ENCODE measurements at places on chromosomes 2 and 18.

GRCh38 chr2:224360801-224361251 is 41.1 kb downstream of the FAM124B start:
- DNase-seq, result no peak

DNA sequence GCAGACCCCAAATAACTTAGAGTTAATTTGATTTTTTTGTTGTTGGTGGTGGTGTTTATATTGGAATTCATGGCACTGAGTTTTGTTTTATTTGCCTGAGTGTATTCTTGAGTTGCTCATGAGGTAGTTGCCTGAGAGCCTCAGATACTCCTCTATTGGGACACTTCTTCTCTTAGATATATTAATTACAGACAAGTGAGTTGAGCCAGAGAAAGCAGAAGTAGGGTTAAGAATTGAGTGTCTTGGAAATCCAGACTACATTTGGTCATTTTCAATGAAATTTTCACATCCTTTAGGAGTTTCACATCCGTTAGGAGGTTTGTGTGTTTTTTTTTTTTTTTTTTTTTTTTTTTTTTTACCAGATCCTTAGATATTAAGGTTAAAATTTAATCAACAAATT is 29.0 kb downstream of the FMNL2 start:
- DNase-seq, result peak; percentile 76

DNA sequence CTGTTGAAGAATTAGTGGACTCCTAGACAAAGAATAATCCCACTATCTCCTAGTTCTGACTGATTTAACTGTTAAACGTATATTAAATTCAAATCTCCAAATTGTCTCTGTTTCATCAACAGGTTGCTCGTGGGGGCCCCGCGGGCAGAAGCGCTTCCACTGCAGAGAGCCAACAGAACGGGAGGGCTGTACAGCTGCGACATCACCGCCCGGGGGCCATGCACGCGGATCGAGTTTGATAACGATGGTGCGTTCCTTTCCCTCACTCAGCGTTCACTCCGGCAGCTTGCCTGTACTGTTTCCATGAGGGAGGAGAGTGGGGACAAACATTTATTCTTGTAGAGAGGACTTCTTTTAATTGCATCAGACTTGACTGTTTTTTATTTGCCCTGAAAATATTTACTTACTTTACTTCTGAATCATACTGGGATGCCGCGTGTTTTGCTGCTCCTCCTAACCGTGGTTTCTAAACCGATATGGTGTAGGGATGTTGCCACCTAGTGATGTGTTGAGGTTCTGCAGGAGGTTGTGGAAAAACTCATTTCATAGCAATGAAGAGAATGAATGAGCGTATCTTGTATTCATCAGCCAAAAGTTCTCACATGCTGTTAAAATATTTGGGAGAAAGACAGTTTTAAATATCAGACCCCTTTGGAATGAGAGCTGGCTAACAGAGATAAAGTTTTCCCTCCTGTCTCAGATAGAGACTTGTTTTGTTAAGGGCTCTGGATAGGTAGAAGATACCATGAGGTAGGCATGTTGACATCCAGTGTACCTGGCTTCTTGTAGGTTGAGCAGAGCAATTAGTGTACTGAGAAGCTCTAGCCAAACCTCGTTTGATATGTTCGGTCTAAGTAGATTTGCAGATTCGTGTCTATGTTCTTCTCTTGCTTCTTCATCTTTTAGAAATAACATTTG is 38.3 kb downstream of the ITGA6 start:
- DNase-seq, result peak; percentile 71

DNA sequence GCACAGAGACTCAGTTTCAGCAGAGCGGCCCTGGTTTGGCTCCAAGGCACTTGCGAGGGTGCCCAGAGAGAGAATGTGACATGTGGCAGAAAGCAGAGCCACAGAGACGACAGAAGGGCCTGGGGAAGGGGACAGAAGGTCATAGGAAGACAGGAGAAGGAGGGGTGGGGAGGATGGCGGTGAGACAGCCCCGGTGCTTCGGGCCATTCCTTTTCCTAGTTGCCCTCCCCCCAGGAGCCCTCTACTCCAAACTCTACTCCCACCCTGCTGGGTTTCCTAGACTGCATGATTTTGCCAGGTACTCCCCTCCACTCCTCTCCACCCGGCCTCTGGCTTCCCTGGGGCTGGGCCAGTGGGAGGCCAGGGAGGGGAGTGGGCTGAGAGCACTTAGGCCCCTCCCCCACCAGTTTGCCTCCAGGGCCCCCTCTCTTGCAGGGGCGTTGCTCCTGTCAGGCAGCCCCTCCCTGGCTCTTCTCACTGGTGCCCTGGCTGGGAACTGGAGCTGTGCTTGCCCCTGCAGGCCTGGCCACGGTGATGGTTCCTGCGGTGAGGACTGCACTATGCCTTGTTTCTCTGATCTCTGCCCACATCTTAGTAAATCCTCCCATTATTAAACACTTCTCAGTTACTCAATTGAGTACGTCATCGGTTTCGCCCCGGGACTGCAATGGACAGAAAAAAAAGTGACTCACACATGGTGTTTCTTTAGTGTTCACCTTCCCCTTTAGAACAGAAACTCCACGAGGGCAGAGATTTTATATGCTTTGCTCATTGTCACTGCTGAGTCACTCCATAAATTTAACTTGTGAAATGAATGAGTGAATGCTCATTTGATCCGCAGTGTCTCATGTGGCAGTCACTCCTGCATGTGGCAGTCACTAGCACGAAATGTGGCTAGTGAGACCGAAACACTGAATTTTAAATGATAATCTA is 58.7 kb upstream of the SP3 start:
- peak; percentile 99 for DNase-seq

- no peak for DNase-seq
Observed at GRCh38 chr2:196258407-196258806, 87.0 kb upstream of the STK17B start.

GRCh38 chr2:222859786-222860612 is 837 bp upstream of the ACSL3 start:
- DNase-seq, result no peak

DNA sequence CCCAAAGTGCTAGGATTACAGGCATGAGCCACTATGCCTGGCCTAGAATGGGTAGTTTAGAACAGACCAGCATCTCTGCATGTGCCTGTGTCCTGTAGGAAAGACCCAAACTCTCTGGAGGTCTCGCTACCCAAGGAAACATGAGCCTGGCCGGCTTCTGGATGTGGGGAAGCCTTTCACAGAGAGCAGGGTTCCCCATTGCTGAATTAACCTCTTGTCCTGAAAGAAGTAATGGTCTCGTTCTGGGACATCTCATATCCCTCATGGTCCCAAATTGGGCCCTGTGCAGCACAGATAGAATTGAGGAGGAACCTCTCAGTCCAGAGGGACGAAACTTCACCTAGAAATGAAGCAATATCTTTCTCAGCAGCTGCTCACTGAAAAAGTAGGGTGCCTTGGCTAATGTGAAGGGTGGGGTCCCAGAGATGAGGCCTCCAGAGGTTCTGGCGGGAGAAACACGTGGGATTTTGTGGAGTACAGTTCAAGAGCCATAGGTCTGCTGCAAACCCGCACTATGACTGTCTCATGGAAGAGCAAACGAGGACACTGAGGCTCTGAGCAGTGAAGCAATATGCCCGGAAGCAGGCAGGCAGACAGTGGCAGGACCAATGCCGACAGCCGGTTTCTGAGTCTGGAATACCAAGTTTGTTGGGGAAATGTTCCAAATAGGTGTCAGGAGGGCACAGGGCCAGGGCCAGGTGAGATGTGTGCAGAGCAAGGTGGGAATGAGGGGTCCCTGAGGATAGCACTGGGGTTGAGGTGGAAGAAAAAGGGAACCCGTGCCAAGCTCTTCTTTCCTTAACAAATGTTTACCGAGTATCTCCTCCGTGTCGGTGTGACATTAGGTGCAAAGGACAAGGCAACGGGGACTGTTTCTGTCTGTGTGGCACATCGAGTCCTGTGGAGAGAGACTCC is 121.0 kb upstream of the TWIST2 start:
- no peak for DNase-seq
